ENCODE measurements at places on chromosomes 7 and 10. TPM values are rescaled to one million over a fixed set of nuclear protein-coding genes. Genes with fewer than 3 reads are reported as not detected.
A peak's percentile ranks its signal among the peaks of the same experiment; 100 is the strongest.

GRCh38 chr7:68936471-68937035 is 661.7 kb upstream of the AUTS2 start:
- no peaks in the 10 kb centered on the region for H3K36me3 ChIP-seq
- no peak overlapping the region for H3K4me3 ChIP-seq
- H3K27me3 ChIP-seq, result no peaks in the 10 kb centered on the region
- no peaks in the 10 kb centered on the region for H3K4me1 ChIP-seq
- H3K27ac ChIP-seq, result no peak overlapping the region

DNA sequence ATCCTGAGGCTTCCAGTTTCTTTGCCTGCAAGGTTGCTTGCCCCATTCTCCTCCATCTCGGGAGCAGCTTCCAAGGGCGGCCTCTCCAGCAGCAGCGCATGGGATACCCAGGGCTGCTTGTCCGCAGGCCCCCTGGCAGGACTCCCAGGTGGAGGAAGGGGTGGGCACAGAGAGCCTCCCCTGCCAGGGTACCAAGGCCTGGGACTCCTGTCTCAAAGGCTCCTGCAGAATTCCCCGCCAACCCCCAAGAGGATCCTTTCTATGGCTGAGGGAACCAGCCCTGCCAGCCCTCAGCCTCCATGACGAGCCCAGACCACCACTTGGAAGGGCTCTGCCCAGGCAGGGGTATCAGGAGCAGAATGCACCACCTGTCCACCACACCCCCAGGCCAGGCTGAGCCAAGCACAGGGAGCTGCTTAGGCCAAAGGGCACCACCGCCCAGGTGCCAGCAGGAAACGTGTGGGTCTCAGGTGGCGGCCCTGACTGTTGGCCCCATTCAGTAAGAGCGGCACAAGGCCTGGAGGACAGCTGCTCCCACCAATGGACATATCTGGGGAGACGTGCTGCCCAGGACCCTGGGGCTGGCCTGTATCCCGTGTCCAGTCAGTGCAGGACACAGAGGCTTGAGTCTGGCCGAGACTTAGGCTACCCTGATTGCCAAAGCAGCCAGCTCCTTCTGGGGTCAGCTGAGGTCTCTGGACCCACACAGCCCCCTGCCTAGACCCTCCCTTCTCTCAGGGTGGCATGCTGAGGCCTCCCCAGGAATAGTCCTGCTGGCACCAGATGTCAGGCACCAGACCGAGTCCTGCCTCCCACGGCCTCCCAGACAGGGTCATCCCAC is 33.8 kb upstream of the INPP5A start:
- H3K27me3 ChIP-seq, result peaks cover 2% of the 10 kb centered on the region
- DNase-seq, result no peak
- H3K4me3 ChIP-seq, result no peak overlapping the region

DNA sequence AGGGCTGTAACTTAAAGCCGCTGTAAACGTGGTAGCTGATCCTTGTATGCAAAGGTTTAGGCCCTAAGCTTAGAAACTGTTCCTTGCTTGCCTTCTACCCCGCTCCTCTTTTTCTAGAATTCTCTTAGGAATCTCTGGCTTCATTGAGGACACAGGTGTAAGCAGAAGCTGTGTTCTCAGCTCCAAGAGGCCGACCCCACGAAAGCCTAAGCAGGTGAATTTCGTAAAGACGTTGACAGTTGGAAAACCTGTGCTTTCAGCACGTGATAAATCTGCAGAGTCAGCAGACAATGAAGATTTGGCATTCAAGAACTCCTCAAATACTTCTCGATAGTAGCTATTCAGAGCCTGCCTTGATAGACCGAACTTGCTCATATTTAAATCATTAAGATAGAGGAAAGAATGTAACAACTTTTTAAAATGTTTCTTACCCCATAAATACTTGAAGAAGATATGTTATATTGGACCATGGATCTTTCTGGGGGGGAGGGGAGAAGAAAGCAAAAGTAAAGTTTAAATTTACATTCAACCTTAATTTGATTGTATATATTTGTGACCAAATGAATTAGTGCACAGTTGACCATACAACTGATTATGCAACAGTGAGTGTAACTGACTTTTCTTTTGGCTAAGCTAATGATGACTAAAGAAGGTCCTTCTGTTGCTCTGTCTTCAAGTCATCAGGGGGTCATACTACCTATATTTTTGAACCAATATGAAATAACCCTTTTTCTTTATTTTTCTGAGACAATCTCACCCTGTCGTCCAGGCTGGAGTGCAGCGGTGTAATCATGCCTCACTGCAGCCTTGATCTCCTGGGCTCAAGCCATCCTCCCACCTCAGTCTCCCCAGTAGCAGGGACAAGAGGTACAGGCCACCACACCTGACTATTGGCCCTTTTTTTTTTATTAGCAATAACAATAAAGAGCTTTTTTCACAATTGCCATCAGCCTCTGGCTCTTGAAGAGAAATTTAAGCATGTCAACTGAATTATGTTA is 1.2 kb upstream of the GDI2 start:
- peak overlapping the region; percentile 91 for H3K4me3 ChIP-seq
- no peak for DNase-seq
- peaks cover 25% of the 10 kb centered on the region for H3K36me3 ChIP-seq
- peaks cover 80% of the 10 kb centered on the region for H3K4me1 ChIP-seq

- H3K27me3 ChIP-seq, result no peaks in the 10 kb centered on the region
- H3K27ac ChIP-seq, result no peak overlapping the region
- H3K36me3 ChIP-seq, result peaks cover 2% of the 10 kb centered on the region
- DNase-seq, result no peak
These were observed 35.2 kb downstream of the MCU start for GRCh38 chr10:72727130-72727529.

DNA sequence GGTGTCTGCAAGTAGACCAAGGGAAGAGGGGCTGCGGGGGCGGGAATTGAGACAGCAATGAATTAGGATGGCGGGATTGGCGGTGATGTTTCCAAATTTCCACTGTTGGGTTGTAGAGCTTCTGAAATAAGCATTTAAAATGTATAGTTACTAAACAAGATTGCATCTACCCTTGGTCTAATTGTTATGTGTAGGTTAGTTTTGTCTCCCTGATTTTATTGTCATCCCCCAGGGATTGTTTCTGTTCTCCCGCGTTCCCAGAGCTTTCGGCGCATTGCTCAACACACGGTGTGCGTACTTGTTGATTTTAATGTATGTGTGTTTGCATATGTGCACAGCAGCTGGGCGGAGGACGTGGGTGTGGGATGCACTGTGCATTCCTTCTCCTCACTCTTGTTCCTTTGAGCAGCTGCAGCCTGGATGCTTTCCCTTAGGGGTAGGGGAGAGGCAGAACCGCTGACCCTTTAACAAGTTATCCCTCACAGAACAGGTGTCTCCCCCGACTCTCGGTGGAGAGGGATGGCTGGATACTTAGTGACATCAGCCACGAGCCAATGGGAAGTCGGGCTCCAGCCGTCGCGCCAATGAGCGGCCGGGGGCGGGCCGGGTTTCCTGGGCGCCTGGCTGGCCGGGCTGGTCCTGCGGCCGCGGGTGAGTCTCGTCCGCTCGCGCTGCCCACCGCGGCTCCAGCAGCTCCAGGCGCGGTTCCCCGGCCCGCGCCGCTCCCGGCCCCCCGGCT is at the start of gene TSPAN33:
TSPAN33 (plus strand) TSS at position 613 of the 739 bp plus-strand sequence. CDS start 274 bp downstream, outside the sequence.
- peaks cover 48% of the 10 kb centered on the region for H3K4me1 ChIP-seq
- DNase-seq, result peak; percentile 75
- peak within 1 kb of the TSS; percentile 98 for H3K4me3 ChIP-seq
- H3K36me3 ChIP-seq, result peaks cover 44% of the 10 kb centered on the region

DNA sequence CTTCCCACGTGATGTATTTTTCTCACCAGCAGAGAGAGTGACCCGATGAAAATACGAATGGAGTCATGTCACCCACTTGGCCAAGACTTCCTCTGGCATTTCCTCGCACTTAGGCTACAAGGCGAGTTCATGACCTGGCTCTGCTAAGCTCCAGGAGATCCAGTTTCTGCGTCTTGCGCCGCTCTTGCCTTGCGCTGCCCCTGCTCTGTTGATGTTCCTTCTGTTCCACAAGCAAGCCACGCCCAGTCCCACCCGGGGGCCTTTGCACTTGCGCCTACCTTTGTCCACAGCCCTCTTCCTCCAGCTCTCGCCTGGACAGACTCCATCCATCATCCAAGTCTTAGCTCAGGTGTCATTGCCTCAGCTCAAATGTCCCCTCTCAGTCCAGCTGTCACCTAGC is 116.3 kb upstream of the SHH start:
- no peak overlapping the region for H3K27ac ChIP-seq
- no peak for DNase-seq
- H3K4me1 ChIP-seq, result no peaks in the 10 kb centered on the region
- H3K27me3 ChIP-seq, result peaks cover 6% of the 10 kb centered on the region

SDK1 gene
- 0.32 TPM for total RNA-seq

OR2A1 gene
- total RNA-seq, result not detected

Data from activated B cell treated with CpG ODN at 0.5 μM for 24 hours (primary cell).